ENCODE measurements at places on chromosomes 12 and 14.

DNA sequence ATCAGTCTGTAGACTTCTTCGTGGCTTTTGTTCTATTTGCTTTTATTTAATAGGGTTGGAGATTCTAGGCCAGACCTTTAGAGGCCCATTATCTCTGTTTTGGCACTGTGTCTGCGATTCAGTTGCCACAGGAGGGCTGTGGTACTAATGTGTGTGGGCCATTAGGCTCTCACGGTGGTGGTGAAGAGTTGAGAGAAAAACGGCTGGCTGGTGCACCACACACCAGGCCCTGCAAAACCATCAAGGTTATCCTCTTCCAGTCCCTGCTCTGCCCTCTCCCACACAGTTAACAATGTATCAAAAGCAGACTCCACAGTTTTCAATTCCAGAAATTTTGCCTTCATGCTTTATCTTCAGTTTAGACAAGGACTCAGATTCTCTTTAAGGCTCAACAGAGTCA is 97.7 kb downstream of the MYF5 start:
- DNase-seq, result peak; percentile 13

DNA sequence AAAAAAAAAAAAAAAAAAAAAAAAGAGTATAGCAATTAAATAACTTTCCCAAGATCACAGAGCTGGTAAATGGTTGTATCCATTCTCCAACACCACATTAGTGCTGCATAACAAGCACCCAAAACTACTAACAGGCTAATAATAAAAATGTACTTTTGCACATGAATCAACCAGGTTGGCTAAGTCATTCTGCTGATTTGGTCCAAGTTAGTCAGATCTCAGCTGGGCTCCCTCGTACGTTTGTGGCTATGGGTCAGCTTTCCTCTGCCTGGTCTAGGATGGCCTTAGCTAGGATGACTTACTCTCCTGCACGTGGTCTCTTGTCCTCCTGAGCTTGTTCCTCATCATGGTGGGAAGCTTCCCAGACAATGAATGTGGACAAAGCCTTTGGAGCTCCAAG is 7.9 kb upstream of the PLEKHG6 start:
- no peak for DNase-seq

GRCh38 chr14:94411638-94412037 is 23.2 kb upstream of the SERPINA1 start:
- DNase-seq, result no peak

DNA sequence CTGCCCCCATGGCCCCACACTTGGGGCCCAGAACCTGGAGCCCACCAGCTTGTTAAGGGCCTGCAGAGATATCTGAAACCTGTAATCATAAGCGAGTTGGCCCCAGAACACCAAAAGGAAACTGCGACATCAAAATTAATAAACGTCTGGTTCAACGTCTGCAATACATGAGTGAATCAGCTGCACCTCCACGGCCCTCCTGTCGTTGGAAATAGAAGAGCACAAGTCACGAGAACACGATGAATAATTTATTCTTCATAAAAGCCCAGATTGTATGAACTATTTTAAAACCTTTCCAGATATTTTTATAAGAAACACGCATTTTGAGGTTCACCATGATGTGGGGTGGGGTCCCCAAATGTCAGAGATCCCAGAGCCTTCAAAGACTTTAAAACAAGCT is 9.7 kb upstream of the CMKLR1 start:
- no peak for DNase-seq

DNA sequence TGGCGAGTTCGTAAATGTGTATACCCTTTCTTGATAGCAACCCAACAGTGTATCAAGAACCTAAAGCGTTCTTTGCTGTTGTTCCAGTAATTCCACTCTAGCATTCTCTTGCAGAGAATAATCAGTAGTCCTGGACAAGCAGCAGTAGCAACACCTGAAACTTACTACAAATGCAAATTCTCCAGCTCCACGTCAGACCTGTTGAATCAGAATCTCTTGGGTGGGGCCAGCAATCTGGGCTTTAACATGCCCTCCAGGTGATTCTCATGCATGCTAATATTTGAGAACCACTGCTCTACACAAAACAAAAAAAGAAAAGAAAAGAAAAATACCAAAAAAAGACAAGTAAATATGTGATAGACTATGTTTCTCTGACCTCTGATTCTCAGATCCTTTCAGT is 10.1 kb downstream of the PTGDR start:
- DNase-seq, result no peak

DNA sequence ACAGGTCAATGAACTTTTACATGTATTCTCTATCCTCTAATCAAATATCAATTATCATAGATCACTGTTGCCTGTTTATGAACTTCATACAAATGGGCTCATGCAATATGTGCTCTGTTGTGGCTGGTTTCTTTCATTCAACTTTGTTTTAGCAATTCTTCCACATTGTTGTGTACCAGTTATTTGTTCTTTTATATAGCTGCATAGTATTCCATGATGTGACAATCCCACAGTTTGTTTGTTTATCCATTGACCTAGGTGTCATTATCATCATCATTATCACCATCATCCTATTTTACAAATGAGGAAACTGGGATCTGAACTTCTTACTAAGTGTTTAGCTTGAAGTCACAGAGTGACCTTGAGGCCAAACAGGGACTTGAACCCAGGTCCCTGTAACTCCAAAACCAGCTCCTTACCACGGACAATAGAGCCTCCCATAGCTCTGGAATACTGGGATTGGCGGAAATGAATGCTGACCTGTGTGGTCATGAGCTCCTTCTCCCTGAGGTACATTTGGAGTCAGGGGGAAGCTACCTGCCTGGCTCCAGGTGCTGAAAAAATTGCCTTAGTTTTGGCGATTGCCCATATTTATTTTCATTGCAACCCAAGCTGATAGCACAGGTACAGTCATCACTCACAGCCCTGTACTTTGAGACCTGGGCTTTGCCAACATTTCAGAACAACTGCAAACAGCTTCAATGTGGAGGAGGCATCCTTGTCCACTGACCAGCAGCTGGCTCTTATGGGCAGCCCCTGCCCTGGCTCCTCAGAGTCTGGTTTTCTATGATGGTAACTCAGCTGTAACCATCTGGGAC is 9.2 kb downstream of the ZFP36L1 start:
- DNase-seq, result no peak

DNA sequence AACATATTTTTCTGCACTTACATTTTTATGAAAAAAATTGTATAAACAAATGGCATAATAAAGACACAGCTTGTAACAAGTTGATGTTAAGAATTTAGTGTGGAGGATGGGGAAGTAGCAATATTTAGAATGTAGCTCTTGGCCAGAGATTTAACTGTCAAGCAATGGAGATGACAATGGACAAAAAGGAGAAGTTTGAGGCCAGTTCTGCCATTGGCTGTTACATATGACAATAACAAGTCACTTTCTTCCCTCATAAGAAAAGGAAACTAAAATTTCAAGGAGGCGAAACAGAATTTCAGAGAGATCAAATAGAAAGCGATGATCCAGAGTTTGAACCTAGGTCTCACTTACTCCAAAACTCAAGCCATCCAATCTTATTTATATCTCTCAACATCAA is 122.8 kb upstream of the CCDC175 start:
- no peak for DNase-seq

- DNase-seq, result no peak
These were observed 441.4 kb downstream of the EGLN3 start for GRCh38 chr14:33509454-33509853.

GRCh38 chr14:50121486-50121885 is 5.1 kb upstream of the VCPKMT start:
- DNase-seq, result no peak

DNA sequence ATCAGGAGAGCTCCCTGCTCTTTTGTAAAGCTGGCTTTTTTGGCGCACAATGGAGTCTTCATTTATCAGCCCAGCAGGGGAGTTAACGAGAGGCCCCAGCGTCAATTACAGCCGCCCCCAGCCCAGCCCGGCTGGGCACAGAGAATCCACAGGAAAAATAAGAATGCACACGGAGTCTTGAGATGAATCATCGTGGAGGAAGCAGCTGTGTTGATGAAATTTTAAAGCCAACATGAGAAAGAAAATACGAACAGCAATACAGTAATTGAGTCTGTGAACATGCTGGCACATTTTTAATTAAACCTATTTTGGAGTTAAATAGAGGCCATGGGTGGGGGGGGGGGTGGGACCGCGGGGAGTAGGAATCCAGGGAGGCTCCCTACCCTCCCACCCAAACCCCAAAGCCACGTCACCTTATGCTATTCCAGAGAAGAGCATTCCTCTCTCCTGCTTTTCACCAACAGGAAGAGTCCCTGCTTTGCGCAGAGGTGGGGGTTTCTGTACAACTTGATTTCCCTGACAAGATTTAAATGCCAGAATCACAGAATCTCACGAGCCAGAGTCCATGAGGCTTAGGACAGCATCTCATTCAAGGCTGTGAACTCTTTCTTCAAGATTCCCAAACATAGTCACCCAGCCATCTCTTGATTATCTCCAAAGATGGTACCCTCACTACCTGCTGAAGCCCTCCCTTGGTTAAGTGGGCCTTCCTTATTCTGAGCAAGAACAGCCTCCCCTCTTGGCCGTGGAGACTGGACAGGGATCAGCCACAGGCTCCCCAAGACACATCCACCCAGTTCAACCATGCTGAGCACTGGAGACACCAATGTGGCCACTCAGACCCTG is 50.3 kb downstream of the CCNK start:
- DNase-seq, result peak; percentile 37

DNA sequence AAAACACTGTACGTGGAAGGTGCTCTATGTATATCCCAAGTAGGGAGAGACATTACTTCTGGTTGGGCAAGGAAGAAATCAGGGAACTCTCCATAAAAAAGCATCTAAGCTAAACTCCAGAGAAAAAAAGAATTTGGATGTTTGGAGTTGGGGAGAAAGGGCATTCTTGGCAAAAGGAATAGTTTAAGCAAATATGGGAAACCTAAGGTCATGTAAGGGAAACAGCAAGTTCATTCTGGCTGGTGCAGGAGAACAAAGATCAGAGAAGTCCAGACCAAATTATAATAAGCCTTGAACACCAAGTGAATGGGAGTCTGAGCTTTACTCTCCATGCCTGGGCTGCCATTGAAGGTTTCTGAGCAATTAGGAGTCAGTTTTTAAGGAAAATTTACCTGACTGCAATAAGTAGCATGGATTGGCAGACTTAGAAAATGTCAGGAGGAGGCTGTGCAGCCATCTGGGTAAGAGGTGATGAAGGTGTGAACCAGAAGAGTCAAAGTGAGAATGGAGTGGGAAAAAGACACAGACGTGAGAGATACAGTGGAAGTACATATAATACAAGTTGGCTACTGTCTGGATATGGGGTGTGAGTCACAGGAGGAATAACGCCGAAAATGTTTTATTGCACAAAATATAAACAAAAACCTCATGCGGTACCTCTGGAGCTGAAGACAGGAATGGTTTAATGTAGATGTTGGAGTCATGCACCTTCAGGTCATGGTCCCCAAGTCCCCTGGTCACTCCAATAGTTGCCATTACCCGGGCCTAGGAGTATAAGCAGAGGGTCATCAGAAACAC is 222.6 kb downstream of the MON2 start:
- DNase-seq, result no peak

- no peak for DNase-seq
These were observed 100.1 kb downstream of the PIK3C2G start for GRCh38 chr12:18361433-18361832.

DNA sequence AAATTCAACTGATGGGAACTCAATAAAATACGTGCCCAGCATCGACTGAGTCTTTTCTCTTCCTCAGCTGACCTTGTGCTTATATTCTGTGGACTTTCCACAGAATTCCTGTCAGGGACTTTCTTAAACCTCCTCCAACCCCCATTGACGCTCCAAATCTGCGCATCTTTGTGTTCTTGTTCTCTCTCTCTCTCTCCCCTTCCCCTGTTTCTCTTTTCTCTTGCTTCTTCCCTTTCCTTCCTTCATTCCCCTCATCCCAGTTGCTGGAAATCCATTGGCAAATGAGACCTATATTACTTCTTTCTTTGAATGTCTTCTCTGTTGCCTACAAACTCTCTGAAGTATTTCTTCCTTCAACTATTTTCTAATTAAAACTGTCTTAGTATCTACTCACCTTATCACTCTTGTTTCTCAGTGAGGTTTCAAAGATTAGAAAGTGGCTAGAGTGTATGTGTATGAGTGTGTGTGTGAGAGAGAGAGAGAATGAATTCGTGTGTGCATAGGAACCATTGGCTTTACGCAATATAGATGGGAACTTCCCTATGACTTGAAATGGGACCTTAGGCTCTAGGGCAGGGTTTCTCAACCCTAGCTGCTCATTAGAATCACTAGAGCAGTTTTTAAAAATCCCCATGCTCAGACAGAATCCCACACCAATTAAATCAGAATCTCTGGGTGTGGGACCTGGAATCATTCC is 41.8 kb upstream of the DHRS7 start:
- no peak for DNase-seq

DNA sequence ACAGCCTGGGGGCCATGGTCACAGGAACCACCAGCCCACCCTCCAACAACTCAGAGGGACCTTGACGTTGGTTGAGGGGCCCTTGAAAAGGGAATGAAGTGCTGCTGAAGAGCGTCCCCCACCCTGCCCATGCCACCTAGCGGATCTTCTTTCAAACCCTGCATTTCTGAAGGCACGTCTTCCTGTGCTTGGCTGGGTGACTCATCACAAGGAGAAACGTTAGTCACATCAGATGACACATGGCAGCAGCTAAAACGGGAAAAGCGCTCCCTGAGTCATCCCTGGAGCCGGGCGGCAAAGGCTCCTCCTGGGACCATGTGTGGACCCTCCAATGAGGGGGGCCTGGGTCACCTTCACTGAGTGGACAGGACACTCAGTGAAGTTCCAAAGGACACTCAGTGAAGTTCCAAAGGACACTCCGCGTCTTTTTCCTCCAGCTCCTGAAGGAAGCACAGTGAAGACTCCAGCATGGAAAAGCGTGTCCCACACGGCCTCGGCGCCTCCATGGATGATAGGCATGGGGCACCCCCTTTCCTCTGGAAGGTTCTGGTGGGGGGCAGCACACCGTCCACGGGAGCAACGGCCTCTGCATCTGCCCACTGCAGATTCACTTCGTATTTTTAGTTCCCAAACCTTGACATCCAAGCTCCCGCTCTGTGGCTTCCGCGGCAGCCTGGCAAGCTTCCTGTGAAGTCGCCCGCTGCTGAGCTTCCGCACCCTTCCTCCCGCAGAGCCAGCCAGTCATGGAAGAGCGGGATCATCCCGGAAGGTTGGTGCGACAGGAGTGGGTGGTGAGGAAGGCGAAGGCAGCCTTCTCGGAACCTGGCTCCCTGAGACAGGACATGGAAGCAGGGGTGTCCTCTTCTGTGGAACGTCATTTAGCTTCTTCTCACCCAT is 383.4 kb downstream of the VRK1 start:
- peak; percentile 62 for DNase-seq

- no peak for DNase-seq
These were observed 15.0 kb upstream of the CACNA2D4 start for GRCh38 chr12:1933342-1934051.

- DNase-seq, result no peak
These were observed 266.8 kb downstream of the NEDD1 start for GRCh38 chr12:97173688-97174410.

DNA sequence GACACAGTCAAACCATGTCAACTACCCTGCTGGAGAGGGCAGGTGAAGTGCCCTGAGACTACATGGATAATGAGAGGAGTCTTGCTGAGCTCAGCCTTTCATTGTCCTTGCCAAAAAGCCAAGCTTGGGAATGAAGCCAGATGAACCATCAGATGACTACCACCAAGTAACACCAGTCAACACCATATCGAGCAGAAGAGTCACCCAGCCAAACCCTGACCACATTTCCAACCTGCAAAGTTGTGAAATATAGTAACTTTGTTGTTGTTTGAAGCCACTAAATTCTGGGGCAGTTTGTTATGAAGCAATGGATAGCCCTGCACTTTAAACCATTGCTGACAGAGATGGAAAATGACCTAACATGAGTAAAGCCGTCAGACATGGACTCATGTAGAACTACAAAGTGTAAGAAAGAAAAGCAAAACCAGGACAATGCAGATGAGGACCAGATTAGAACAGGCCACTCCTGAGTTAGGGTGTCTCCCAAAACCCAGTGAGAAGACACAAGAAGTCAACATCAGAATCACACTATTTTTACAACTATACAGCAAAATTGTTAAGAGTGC is 12.5 kb upstream of the CRADD start:
- DNase-seq, result no peak

Data from mesendoderm (in vitro differentiated cells).